Upper lobe of left lung (tissue), 6 donors: ENCODE measurements at places on chromosomes 6 and 20.

DNA sequence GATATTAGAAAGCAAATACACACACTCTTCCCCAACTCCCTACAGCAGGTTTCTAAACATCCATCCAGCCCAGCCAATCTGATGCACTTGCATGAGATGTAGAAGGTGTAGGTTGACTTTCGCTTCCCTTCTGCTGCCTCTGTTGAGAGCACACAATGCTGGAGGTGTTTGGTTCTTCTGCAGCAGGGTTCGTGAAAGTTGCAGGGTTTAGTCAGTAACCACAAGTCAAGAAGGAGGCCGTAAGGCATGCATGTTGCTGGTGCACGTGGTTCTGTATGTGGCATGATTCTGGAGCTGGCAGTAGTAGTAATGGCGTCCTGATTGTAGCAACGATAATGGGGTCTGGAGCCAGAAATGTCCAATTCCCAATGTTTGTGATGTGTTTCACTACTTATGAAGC, 53.0 kb downstream of the DEK start:
- DNase-seq: no peak

GRCh38 chr20:9517297-9518162, 3.1 kb downstream of the LAMP5 start:
- DNase-seq: peak; percentile 37

- DNase-seq: peak; percentile 61
Measured at GRCh38 chr20:60262967-60263603, 304.9 kb downstream of the CDH26 start.

- no peak for DNase-seq
Measured at GRCh38 chr6:5359417-5359816, 98.1 kb downstream of the FARS2 start.

DNA sequence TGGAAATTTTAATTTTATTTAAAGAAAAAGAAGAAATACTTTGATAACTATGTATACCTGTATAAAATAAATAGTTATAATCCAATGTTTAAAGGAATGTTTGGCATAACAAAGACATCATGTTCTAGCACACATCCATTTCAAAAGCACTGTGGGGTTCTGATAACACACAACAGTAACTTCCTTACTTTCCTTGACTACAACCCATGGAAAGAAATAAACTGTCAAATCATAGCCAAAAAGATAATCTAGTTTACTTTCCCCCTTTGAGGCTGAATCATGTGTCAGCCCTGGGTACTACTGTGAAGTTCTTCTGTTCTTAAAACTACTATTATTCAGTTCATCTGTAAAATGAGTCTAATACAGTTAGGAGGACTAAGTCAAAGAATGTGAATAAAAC, 61.4 kb upstream of the PKIB start:
- DNase-seq: no peak

GRCh38 chr6:100175814-100176310, 181.8 kb upstream of the MCHR2 start:
- no peak for DNase-seq

DNA sequence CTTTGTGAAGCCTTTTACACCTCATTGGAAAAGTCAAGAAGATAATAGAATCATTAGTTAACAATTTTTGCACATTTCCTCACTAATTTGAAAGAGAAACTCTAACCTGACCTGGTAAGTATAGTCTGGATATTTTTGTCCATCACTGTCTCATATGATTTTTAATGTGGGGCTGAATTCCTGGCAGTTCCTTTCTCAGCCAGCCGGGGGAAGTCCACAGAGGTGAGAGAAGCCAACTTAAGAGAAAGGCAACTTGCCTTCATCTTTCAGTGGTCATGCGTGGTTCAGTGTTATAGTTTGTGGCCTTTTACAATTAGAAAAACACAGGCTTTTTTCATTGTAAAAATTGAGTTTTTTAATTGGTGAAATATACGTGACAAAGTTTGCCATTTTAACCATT, 80.6 kb downstream of the CDYL start:
- no peak for DNase-seq

DNA sequence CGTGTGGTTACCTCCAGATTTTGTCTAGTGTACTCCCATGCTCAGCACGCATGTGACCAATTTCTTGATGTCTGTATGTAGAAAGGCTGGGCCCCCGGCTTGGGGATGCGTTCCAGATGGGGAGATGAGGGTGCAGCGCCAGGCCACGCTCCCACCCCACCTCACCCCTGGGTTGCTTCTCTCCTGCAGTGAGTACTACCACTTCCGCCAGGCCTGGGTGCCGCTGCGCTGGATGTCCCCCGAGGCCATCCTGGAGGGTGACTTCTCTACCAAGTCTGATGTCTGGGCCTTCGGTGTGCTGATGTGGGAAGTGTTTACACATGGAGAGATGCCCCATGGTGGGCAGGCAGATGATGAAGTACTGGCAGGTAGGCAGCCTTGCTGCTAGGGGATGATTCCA, 11.5 kb upstream of the SRF start:
- peak; percentile 73 for DNase-seq
